ENCODE measurements at places on chromosomes 11 and 22. TPM values are rescaled to one million over a fixed set of nuclear protein-coding genes. Genes with fewer than 3 reads are reported as not detected.

DNA sequence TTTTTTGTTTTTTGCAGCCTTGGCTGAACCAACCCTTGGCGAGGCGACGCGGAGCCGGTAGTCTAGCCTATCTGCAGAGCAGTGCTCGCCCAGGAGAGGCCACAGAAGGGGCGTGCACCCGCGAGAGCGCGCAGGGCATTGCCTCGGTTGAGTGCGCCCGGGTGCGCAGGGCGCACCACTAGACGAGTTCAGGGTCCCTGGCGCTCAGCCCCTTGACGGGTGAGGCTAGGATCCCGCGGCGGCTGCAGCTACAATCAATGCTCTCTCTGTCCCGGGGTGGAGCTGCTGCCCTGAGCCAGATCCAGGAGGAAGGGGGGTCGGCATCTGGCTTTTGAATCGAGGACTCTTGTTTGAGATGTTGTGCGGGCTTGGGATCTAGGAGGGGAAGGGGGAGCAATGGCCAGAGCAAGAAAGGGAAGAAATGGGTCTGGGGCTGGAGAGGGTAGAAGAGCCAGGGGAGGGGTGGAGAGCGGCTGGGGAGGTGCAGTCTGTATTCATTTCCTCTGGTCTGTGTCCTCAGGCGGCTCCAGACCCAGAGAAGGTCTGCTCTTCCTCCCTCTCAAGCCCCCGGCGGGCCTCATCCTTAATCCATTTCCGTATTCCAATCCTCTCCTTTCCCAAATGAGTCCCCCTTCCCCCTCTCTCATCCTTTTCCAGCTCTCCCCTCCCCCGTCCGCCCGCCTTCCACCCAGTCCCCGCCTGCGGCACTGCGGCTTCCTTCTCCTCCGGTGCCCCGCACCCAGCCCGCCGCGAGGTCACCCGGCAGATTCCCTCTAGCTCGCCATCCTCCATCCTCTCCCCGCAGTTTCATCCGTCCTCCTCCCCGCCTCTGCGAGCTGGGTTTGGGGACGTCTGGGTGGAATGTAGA is 797 bp downstream of the THY1 start:
- no peak overlapping the region for H3K27ac ChIP-seq
- peaks cover 55% of the 10 kb centered on the region for H3K27me3 ChIP-seq
- no peaks in the 10 kb centered on the region for H3K36me3 ChIP-seq
- DNase-seq: no peak
- H3K4me3 ChIP-seq: no peak overlapping the region
- peaks cover 11% of the 10 kb centered on the region for H3K4me1 ChIP-seq

DNA sequence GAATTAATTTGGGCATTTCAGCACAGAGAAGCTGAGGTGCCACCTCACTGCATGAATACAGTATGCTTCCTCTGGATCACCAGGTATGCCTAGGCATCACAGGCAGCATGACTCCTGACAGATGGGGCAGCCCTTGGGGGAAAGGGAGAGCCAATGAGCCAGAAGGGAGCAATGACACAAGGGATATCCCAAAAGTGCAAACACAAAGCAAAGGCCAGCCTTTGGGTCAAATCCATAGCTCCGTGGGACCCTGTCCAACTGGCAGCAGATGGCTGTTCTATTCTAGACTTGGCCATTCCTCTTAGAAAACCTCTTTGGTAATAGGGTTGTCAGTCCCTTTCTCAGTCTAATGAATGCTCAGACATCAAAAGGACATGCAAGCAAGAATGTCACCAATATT is 73.3 kb downstream of the SERGEF start:
- no peak for DNase-seq
- H3K27me3 ChIP-seq: no peaks in the 10 kb centered on the region
- H3K27ac ChIP-seq: no peak overlapping the region

- no peaks in the 10 kb centered on the region for H3K36me3 ChIP-seq
- H3K4me3 ChIP-seq: no peak overlapping the region
- DNase-seq: no peak
- peaks cover 9% of the 10 kb centered on the region for H3K27me3 ChIP-seq
- peaks cover 3% of the 10 kb centered on the region for H3K4me1 ChIP-seq
Measured at GRCh38 chr22:30481711-30482110, 9.9 kb upstream of the SEC14L3 start.

- peak; percentile 58 for DNase-seq
- H3K27me3 ChIP-seq: peaks cover 20% of the 10 kb centered on the region
- H3K4me3 ChIP-seq: no peak overlapping the region
Measured at GRCh38 chr11:107999759-108000455, 8.8 kb upstream of the CUL5 start.

DNA sequence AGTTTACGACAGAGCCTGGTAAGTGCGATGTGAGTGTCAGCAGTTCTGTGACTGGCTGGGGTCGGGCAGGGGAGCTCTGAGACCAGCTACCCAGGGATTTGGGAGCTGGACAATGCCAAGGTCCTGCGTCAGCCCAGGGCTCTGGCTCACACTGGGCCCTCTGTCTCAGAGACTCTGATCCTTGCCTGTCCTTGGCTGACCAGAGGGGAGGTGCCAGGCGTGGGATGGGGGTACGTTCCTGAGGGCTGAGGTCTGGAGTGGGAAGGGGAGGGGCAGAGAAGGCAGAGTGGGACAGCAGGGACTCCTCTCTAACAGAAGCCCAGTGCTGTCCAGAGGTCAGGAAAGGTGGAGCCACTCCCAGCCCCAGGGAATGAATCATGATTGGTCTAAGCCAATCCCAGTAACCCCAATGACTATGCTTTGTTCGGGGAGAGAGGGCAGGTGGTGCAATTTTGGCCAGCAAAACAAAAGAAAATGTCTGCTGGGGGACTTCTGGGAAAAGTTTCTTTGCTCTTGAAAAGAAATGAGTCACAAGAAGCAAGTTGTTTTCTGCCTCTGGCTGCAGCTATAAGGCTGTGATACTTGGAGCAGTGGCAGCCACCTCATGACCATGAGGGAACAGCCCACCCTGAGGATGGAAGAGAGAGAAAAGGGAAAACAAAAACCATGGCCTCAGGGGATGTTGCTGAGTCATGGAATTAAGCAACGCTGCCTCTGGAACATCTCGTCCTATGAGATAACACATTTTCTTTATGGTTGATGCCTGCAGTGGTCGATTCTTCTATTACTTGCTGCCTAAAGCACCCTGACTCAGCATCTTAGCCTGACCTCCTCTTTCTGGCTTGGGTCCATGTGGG is 108.3 kb downstream of the CHST1 start:
- no peaks in the 10 kb centered on the region for H3K4me1 ChIP-seq
- no peak overlapping the region for H3K4me3 ChIP-seq
- H3K27ac ChIP-seq: no peak overlapping the region
- H3K36me3 ChIP-seq: no peaks in the 10 kb centered on the region
- no peaks in the 10 kb centered on the region for H3K27me3 ChIP-seq
- DNase-seq: no peak

GRCh38 chr11:123405123-123405592 is 24.9 kb upstream of the GRAMD1B start:
- no peaks in the 10 kb centered on the region for H3K27me3 ChIP-seq
- no peak overlapping the region for H3K4me3 ChIP-seq
- no peak overlapping the region for H3K27ac ChIP-seq
- H3K36me3 ChIP-seq: peaks cover 2% of the 10 kb centered on the region
- peaks cover 43% of the 10 kb centered on the region for H3K4me1 ChIP-seq

DNA sequence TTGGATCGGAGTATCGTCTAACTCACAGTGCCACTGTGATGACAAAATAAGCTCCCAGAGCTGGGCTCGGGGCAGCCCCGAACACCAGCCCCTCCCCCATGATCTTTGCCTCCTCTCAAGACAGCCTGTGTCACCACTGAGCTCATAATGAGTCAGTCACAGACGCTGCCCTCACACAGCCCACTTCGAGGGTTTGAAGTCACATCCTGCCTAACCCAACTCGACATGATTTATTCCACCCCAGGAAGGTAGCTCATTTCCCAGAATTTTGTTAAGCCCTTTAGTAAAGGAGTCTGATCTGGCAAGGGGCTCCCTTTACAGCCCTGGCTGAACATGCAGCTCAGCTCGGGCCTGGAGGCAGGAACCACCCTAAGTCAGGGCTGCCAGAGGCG is 22.8 kb downstream of the MYH9 start:
- peak; percentile 96 for DNase-seq
- H3K27me3 ChIP-seq: no peaks in the 10 kb centered on the region
- peaks cover 39% of the 10 kb centered on the region for H3K36me3 ChIP-seq
- H3K4me3 ChIP-seq: peak overlapping the region; percentile 45

DNA sequence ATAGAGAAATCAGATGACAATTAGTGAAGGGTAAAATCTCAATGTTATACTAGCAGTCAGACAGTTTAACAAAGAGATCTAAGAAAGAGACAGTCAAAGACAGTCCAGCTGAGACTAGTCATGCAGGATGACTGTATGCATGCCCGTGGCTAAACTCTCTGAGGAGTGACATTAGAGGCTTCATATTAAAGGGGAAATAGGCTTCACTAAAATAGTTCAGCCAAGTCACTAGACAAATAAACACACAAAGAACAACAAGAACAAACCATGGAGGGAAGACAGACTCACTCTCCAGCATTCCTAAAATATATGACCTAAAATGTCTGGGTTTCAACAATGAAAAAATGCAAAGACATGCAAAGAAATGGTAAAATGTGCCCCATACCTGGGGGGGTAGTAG is 18.6 kb upstream of the APLNR start:
- H3K4me1 ChIP-seq: no peaks in the 10 kb centered on the region
- H3K27me3 ChIP-seq: peaks cover 43% of the 10 kb centered on the region
- no peaks in the 10 kb centered on the region for H3K36me3 ChIP-seq
- no peak overlapping the region for H3K27ac ChIP-seq
- H3K4me3 ChIP-seq: no peak overlapping the region

DNA sequence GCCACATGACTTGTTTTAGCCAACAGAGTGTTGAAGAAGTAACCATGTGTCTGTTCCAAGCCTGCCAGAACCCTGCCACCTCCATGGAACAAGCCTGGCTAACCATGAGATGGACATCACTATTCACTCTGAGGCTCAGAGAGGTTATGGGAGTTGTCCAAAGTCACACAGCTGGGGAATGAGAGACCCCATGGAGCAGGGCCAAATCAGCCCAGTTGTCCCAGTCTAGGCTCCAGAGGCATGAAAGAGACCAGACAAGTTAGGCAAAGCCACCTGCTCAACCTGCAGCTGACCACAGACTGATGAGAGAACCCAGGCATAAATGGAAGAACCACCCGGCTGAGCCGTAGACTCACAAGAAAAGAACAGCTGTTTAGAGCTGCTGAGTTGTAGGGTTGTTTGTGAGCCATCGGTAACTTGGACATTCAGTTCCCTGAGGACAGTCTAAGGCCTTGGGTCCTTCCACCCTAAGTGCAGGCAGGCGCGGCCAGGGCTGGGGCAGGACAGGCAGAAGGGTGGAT is 74.7 kb upstream of the PHF21B start:
- peaks cover 13% of the 10 kb centered on the region for H3K4me1 ChIP-seq
- DNase-seq: no peak
- no peak overlapping the region for H3K27ac ChIP-seq
- H3K27me3 ChIP-seq: peaks cover 14% of the 10 kb centered on the region
- no peak overlapping the region for H3K4me3 ChIP-seq
- no peaks in the 10 kb centered on the region for H3K36me3 ChIP-seq

- H3K4me3 ChIP-seq: no peak overlapping the region
- no peaks in the 10 kb centered on the region for H3K27me3 ChIP-seq
- H3K27ac ChIP-seq: no peak overlapping the region
- peaks cover 1% of the 10 kb centered on the region for H3K36me3 ChIP-seq
- H3K4me1 ChIP-seq: peaks cover 51% of the 10 kb centered on the region
Measured at GRCh38 chr11:45082744-45083543, 63.5 kb upstream of the PRDM11 start.

GNAZ gene
- not detected for total RNA-seq

TBX10 gene
- not detected for total RNA-seq

DNAL4 gene
- 8.2 TPM for total RNA-seq

SYCE3 gene
- total RNA-seq: 0.76 TPM

C22orf15 gene
- total RNA-seq: 0.77 TPM

RIMBP3B gene
- total RNA-seq: 0.05 TPM

B3GAT1 gene
- 0.61 TPM for total RNA-seq

PLEKHA7 gene
- total RNA-seq: 9.7 TPM

TIMP3 gene
- not detected for total RNA-seq

PDGFB gene
- total RNA-seq: not detected
